ENCODE measurements at places on chromosomes 11 and 22. TPM values are rescaled to one million over a fixed set of nuclear protein-coding genes. Genes with fewer than 3 reads are reported as not detected.
A peak's percentile ranks its signal among the peaks of the same experiment; 100 is the strongest.

Gene CCDC34
- 29.5 TPM for total RNA-seq

Gene LYVE1
- total RNA-seq: not detected

Gene SHISAL1
- total RNA-seq: 1.2 TPM

Gene FAM83F
- not detected for total RNA-seq

Gene C11orf86
- not detected for total RNA-seq

Gene TPH1
- not detected for total RNA-seq

DNA sequence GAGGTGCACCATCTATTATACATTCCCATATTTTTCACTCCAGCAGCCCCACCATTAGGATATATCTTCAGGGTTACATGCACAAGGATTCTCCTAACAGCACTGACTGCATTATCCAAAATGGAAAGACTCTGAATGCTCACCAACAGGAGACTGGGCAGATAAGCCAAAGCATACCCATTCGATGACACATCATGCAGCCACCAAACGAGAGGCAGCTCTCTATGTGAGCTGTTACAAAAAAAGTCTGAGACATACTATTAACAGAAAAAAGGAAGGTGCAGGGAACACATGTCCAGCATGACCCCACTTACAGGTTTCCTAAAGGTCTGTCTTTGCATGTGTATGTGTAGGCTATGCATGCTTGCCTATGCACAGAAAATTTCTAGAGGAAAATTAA, 12.4 kb upstream of the SERPIND1 start:
- no peak for DNase-seq

DNA sequence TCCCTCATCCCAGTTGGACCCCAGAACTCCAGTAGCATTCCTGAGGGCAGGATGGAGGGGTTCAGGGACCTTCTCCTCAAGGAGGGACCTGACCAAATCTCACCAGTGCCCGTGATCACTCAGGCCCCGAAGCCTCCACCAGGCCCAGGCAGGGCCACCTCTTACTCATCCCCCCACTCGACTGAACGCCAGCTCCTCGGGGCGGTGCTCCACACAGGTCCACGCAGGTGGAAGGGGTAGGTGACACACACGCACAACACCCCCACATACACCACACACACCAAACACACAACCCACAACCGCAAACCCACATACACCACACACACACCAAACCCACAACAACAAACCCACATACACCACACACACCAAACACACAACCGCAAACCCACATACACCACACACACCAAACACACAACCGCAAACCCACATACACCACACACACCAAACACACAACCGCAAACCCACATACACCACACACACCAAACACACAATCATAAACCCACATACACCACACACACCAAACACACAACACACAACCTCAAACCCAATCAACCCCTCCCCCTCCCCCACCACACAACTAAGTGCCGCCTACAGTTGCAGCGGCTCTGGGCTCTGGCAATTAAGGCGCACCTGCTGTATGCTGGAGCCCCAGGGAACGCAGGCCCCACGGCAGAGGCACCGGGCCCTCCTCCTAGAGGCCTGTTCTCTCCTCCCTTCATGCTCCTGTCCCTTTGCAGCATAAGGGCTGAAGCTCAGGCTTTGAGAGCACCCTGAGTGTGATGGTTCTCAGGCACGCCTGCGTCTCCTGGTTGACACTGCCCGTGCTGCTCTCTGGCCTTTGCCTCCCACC, 1318.1 kb downstream of the TBC1D22A start:
- DNase-seq: no peak

DNA sequence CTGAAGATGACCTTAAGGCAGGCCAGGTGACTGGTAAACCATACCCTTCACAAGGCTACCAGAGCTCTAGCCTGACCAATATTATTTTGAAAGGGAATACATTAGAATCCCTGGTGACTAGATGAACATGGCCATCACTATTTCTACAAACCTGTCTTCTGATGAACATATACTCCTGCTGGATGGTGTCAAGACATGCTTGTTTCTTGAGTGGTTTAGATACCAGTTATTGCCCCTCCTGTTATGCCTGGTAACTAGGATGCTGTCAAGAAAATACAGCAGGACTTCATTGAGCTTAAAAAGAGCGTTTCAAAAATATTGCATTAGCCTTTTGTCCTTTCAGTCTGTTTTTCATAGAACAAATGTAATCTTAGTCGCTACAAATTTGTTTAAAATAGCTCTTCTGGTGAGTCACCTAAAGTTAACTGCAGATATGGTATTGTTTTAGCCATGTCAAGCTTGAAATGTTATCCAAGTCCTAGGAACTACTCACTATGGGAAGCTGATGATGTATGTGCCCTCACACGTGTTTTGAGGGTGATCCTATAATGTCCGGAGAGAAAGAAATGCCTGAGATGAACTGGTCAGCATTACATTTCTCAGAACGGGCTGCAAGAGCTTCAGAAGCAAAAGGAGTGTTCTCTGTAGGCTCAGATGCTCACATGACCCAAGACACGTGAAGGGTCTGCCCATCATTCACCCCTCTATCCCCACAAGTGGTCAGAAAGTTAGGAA, 20.6 kb downstream of the ADM start:
- peak; percentile 44 for DNase-seq

- no peak for DNase-seq
These were observed 126.4 kb upstream of the KIRREL3 start for GRCh38 chr11:127126986-127127385.

DNA sequence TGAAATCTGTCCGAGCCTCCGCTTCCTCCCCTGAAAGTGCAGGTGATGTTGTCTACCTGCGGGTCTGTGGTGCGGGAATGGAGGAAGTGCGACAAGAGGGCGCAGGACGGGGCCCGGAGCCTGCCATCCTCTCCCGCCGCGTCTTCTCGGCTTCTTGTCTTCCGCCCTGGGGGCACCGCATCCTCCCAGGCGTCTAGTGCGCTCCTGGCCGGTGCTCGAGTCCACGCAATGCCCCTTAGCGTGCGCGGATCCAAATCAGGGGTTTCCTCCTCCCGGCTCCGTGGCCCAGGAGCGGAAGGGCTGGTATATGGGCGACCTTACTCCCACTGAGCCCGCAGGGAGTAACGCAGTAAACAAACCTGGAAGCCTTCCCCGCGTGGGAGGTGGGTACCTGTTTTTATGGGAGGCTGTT, 405 bp downstream of the SFI1 start:
- DNase-seq: no peak

DNA sequence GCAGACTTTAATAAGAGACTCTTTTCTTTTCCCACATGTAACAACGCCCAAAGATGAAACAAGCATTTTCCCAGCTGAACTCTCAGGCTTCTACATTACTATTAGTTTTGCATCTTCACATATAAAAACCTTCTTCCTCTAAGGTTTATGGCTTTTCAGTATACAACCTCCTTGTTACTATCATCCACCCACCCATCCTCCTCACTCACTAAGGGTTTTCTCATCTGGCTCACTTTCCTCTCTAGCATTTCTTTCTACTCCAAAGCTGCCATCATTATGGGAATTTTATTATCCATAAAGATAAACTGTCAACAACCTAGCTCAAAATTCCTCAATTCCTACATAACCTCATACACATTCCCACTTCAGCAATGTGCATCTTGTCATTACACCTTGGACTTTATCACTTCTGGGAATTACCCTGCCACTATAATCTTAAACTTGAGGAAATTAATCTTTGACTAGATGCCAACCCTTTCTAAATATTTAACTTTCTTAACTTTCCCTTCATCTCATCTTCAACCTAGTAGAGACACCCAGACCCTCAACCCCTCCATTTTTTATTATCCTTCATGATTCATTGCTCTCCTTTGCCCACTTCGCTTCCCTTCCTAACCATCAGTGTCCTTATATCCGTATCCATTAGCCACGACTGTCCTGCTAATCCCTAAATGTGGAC, 30.9 kb downstream of the MTMR2 start:
- DNase-seq: peak; percentile 66

- no peak for DNase-seq
These were observed 176.4 kb downstream of the FAM181B start for GRCh38 chr11:82557274-82557673.

GRCh38 chr11:19345848-19346681, 105.3 kb upstream of the E2F8 start:
- DNase-seq: no peak

DNA sequence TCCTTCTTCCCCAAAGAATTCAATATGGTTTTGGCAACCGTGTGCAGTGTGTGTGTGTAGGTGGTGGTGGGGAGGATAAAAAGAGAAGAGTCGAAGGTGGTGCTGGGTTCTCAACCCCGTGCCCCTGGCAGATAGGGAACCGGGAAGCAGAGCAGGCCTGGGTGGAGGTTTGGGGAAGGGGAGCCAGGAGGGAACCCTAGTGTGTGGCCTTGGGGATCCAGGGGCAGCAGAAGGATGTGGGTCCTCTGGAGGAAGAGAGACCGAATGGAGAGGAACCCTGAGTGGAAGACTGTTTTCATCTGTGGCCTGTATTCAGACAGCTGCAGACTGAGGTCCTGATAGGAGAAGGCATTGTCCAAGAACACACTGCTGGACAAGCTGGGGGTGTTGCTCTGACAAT, 73.3 kb upstream of the B3GAT1 start:
- no peak for DNase-seq

DNA sequence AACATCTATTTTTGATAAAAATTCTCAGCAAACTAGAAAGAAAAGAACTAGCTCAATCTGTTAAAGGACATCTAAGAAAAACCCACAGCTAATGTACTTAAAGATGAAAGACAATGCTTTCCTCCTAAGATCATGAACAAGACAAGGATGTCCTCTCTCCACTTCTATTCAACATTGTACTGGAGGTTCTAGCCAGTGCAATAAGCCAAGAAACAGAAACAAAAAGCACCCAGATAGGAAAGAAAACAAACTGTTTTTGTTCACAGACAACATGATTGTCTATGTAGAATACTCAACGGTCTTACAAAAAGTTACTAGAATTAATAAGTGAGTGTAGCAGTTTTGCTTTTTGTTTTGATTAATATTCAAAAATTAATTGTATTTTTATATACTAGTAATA, 7.8 kb downstream of the CD3D start:
- no peak for DNase-seq

DNA sequence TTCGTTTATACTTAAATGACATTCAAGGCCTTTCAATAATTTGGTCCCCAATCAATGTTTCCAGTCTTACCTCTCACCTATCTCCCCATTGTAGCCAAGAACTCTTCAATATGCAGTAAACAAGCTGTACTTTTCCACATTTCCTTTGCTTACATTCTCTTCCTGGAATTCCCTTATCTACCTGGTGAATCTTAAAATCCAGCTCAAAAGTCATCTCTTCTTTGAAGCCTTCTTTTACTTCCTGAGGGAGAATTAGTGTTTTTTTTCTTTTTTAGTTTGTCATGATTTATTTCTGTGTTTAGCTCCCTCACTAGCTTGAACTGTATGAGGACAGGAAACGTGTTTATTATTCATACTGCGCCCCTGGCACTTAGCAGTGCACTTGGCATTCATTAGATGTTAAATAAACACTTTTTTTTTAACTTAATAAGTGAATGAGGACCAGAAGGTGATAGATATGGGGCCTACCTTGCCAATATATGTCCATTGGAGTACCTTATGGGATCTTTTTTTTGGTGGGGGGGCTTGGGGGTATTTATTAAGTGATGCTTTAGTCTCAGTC, 4.9 kb upstream of the PTS start:
- DNase-seq: no peak

GRCh38 chr11:130278151-130278550, 36.6 kb downstream of the ZBTB44 start:
- no peak for DNase-seq

DNA sequence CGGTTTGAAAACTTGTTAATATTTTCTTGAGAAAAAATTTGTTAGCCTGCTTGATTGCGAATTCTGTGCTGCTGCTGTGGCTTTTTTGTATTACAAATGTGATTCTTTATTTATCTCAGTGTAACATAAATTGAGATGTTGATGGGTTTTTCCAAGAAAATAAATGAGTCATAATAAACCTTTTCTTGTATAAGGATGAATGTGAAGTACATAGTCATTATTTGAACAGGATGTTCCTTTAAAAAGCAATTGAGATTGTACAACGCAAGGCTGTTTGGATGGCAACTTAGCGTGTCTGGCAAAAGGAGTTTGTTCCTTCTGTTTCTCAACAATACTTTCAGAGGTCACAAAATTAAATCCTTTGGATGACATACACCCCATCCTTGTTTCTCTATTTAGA, 24.6 kb upstream of the CARD18 start:
- no peak for DNase-seq
